ENCODE measurements at places on chromosomes 2 and 18.

DNA sequence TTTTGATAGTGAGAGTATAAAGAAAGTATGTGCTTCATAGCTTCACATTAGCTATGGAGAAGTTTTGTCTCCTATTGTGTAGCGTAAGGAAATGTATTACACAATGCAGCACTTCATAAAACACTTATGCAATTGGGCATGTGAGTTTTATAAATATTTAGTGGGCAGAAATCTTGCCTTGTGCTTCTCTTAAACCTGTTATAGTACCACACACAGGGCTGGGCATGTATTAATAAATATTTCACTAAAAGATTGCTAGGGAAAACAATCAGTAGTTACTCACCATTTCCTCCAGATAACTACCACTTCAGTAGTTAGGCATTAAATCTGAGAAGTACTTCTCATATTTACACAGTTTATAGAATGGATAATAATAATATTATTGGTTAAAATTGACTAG is 1080.8 kb upstream of the PIK3C3 start:
- DNase-seq, result peak; percentile 77

DNA sequence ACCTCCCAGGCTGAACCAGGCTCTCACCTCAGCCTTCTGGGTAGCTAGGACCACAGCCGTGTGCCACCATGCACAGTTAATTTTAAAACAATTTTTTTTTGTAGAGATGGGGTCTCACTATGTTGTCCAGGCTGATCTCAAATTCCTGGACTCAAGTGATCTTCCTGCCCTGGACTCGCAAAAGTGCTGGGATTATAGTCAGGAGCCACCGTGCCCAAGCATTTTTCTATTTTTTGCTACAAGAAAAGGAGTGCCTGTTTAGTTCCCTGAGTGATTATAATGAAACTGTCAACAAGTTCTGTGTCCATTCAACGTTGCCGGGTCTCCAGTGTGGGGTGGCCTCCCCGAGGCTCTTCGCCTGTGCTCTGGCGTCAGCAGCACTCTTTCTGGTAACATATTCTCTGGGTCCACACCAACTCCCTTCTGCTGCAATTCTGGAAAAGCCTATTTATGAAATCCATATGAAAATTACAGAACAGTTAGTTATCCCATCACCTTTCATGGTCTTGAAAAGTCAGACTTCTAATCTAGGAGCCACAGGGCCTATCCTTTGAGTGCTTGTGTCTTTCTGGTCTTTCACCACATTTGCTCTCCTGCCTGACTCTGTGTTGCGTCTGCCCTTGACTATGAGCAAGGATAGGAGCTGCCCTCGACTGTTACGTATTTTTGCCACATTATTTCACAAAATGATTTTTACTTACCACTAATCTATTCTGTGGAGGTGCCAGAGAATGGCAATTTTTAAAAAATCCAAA is 172.7 kb downstream of the SOCS6 start:
- DNase-seq, result no peak

GRCh38 chr2:105411720-105412407 is 13.0 kb upstream of the FHL2 start:
- no peak for DNase-seq

GRCh38 chr2:39512941-39513340 is 75.9 kb upstream of the MAP4K3 start:
- DNase-seq, result peak; percentile 67

- DNase-seq, result peak; percentile 45
These were observed 99.6 kb upstream of the MBOAT2 start for GRCh38 chr2:9102861-9103662.

DNA sequence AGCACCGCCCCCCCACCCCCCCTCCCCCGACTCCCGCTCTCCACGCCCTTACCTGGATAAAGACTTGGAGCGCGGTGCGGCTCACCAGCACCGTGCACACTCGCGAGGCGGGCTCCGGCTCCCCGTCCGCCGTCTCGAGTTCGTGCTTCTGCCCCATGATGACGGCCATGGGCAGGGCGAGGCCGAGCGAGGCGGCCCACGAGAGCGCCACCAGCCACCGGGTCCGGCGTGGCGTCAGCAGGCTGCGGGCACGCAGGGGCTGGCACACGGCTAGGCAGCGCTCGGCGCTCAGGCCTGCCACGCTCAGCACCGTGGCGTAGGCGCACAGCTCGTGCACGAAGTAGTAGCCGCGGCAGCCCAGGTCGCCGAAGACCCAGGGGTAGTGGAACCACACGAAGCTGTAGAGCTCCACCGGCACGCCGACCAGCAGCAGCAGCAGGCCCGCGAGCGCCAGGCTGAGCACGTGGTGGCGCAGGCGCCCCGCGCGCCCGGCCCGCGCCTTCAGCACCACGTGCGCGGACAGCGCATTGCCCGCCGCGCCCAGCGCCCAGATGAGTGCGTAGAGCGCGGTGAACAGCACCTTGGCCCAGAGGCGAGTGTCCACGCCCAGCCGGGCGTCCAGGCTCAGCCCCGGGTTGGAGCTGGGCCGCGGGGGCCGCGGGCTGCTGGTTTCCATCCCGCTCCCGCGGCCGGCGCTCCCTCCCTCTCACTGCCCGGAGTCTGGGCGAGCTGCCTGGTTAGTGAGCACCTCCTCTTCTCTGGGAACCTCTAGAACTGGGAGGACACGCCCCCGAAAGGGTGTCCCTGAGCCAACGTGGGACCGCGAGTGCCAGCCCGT is at the start of gene NTSR2:
Gene NTSR2 (minus strand): TSS at position 742 of the 838 bp plus-strand sequence. CDS start 66 bp downstream, at position 676.
- peak; percentile 54 for DNase-seq

DNA sequence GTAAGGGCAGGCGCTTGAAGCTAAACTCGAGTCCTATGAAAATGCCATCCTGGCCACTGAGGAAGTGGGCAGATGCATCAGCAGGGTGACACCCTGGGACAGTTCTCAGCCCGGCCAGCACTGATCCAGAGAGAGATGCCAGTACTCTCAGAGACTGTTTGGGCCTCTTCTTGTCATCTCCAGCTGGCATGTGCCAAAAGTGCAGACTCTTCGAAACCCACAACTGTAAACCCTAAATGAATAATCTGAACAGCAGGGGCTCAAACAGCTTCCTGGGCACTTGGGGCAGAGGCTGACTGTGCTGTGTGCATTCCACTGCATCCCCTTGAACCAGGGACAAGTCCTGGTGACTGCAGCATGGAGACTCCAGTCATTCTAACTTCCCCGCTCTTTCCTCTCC is 204.2 kb upstream of the SMAD2 start:
- no peak for DNase-seq

DNA sequence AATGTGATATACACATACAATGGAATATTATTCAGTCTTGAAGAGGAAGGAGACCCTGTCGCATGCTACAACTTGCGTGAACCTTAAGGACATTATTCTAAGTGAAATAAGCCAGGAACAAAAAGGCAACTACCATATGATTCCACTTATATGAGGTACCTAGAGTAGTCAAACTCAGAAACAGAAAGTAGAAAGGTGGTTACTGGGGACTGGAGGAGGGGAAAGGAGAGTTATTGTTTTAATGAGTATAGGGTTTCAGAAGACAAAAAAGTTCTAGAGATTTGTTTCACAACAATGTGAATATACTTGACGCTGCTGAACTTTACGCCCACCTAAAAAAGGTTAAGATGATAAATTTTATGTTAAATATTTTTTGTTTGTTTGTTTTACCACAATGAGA is 47.0 kb downstream of the CXCR4 start:
- no peak for DNase-seq

DNA sequence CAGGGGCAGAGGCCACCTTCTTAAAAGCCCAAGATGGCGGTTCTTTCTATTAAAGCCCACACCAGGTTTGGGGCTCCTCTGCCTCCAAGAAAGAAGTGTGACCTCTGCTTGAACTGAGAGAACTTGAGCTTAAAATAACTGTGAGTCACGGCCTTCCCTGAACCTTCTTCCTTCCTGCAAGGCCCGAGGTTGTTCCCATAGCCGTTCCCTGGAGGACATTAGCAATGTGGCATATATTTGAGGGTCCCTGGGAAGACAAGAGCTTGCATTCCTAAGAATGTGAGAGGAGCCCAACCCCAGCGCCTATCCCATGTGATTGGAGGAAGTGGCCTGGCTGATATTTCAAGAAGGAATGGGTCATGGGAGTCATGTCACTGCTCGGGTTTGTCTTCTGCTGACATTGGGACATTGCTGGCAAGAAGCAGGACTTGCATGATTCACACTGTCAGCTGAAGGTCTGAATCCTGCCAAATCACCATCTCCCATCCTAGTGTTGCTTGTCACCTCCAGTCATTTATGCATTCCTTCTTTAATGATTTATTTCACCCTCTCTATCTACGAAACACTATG is 168.1 kb downstream of the TRIB2 start:
- peak; percentile 60 for DNase-seq

- no peak for DNase-seq
These were observed 103.8 kb downstream of the SNTG2 start for GRCh38 chr2:1054399-1054798.

DNA sequence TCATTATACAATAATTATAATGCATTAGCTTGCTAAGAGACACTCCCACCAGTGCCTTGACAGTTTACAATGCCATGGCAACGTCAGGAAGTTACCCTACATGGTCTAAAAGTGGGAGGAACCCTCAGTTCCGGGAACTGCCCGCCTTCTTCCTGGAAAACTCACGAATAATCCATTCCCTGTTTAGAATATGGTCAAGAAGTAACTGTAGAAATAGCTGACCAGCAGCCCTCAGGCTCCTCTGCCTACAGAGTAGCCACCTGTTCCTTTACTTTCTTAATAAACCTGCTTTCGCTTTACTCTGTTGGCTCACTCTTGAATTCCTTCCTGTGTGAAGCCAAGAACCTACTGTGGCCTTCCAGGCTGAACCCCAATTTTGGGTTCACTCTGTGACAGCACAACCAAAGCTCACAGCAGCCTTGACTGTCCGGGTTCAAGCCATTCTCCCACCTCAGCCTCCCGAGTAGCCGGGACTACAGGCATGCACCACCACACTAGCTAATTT is 20.0 kb upstream of the PTPN2 start:
- peak; percentile 32 for DNase-seq

- DNase-seq, result peak; percentile 45
These were observed 294.7 kb upstream of the EPAS1 start for GRCh38 chr2:46002507-46002883.

GRCh38 chr18:50842846-50843245 is 23.0 kb upstream of the MRO start:
- DNase-seq, result no peak

DNA sequence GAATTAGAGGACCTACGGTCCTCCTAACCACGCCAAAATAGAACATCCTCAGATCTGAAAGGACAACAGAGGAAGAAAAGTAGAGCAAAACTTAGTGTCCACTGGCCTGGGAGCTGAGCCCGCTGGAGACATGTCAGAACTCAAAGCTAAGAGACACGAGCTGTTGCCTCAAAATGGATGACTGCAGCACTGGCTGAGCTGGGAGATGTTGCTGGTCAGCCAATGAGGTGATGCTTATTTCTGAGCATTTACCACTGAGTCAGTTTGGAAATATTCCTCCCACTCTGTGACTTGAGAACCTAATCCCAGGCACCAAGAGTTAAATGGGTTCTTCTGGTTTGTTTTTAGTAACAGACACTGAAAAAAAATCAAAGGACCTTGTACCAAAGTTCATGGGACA is 32.6 kb downstream of the FBXO15 start:
- DNase-seq, result peak; percentile 29

GRCh38 chr18:13136904-13137669 is 81.5 kb upstream of the LDLRAD4 start:
- DNase-seq, result no peak

DNA sequence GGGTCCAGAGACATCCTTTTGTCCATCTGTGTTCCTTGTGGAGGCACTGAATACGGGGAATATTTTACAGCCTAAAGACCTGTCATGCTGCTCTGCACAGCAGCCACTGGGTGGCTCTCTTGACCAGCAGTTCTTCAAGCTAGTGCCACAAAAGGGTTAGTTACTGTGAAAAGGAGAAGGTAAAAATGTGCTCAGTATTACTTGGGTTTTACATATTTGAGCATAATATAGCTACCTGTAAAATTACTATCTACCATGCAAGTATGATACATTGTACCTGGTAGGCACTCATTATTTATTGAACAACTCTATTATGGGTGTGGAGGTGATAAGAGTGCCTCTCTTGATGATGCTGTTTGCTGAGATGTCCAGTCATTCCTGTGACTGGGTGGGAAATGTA is 23.6 kb downstream of the FZD5 start:
- peak; percentile 64 for DNase-seq

GRCh38 chr2:186721956-186722355 is 28.1 kb downstream of the FAM171B start:
- DNase-seq, result no peak

DNA sequence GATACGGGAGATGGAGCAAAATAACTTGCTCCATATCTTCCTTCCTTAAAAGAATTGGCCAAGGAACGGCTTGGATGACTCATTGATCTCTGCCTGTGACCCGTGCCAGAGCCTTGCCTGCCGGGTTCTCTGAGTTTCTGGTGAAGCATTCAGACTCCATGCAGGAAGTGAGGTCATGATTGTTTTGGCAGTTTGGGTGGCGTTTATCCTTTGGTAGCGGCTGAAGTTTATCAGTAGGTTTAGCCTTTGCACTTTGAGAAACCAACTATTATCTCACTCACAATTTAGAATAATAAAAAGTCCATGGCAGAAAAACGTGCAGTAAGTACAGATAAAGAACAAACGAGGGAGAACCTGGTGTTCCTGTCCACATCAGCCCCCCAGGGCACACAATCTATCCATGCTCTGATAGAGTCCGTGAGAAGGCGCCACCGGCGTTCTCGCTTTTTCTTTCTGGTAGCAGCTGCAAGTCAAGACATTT is 15.0 kb upstream of the CTAGE1 start:
- DNase-seq, result peak; percentile 94

- DNase-seq, result no peak
These were observed 178.5 kb downstream of the ACTR3 start for GRCh38 chr2:114068438-114068837.

DNA sequence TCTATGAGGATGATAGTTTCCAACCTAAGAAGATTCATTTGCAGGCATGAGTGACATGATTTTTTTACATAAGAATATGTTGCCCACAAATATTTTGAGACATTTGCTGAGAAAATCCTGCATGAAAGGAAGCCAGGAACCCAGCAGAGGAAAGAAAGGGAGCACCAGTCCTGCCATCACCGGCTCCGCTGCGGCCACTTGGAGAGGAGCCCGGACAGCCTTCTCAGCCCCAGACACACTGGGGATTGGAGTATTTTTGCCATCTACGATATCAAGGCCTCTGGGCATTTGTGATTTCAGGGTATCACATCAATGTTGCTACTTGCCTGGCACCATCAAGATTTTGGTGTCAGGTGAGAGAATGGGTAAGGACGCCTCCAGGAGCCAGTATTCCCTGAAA is 228.3 kb downstream of the PTGR3 start:
- no peak for DNase-seq

DNA sequence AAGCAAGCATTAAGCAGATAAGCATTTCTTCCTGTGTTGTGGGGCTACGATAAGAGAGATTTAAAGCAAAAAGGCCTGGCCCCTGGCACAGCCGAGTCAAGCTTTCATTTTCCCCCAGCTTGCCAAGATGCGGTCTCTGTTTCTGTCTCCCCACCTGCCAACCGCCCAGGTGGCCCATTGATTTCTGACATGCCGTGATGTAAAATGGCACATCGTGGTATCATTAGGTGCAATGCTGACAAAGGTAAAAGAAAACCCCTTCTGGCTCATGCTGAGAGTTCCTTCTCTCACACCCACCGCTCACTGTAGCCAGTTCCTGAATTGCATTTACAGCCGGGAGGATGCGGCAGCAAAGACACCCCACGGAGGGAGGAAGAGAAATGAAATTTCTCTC is 62.8 kb downstream of the BOD1L2 start:
- no peak for DNase-seq

- no peak for DNase-seq
These were observed 59.9 kb downstream of the SMAD2 start for GRCh38 chr18:47870605-47871004.

- DNase-seq, result no peak
These were observed 68.9 kb downstream of the NDUFA10 start for GRCh38 chr2:239955989-239956817.

Measured in amniotic epithelial cell (primary cell).